ENCODE measurements at places on chromosomes 4 and X.
A peak's percentile ranks its signal among the peaks of the same experiment; 100 is the strongest.

- no peak for DNase-seq
Observed at GRCh38 chr4:182698212-182698611, 219.0 kb downstream of the DCTD start.

DNA sequence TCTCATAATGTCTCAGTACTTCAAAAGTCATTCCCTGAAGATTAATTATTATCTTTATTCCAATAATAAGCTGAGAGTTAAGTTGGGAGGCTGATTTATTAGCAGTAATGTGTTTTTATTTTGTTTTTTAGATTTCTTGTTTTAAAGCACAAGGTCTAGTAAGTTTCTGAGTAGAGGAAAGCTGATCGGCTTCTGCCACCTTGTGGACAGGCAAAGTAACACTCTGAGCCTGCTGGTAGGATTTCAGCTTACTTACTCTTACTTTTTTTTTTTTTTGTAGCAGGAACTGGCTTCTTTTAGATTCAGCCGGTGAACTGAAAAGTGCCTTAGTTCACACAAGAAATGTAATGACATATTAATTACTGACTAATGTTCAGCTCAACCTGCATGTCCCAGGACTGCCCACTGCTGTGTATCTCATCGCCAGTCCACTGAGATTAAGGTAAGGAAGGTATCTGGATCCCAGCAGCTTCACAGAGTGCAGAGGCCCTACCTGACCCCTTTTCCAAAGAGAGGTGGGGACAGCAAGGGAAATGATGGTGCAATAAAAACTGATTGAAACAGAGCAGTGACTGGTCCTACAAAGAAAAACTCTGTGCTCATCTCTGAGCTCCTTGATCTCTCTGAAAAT, 126.5 kb downstream of the ADGRA3 start:
- no peak for DNase-seq

GRCh38 chr4:151407466-151408379, 1.3 kb upstream of the FHIP1A start:
- no peak for DNase-seq

GRCh38 chrX:82134378-82134777, 932.5 kb downstream of the SH3BGRL start:
- no peak for DNase-seq

- DNase-seq, result no peak
Observed at GRCh38 chr4:124282301-124282898, 430.1 kb downstream of the ANKRD50 start.

DNA sequence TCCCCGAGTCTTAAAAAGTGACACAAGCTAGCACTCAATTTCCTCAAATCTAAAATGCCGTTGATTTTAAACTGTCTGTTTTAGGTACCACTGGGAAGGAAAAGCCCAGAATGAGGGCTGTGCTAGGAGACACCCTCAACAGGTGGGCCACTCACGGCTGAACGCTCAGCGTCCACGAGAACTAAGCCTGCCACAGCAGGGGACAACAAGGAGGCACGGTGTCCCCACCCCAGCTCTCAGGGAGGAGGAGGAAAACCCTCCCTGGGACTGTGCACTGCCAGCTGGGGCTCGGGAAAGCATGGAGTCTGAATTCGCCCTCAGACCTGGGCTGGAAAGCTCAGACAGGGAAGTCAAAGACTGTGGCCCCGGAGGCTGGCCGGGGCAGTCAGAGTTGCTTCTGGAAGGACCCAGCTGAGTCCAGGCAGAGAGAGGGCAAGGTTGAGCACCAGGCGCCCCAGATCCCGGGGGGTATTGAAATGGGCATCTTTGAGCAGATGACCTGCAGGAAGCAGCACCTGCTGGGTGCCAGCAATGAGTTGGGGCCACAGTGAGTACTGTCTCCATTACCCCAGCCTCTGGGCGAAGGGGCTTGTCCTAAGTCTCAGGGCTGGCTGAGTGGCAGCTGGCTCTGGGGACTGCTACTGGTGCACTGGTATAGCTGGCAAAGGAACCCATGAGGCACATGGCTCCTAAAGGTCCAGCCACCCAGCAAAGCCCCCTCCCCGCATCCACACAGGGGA, 769 bp upstream of the CPZ start:
- no peak for DNase-seq

GRCh38 chrX:21616386-21616785, 41.7 kb downstream of the KLHL34 start:
- no peak for DNase-seq

GRCh38 chrX:120137439-120137838, 21.0 kb upstream of the RHOXF2 start:
- no peak for DNase-seq

GRCh38 chr4:88227734-88228133, 56.6 kb downstream of the PPM1K start:
- DNase-seq, result no peak

GRCh38 chr4:159047478-159048165, 55.3 kb upstream of the RAPGEF2 start:
- DNase-seq, result no peak

GRCh38 chr4:77354550-77354949, 197.5 kb downstream of the CCNG2 start:
- DNase-seq, result no peak

GRCh38 chr4:110637408-110638088, 14.7 kb upstream of the PITX2 start:
- no peak for DNase-seq

DNA sequence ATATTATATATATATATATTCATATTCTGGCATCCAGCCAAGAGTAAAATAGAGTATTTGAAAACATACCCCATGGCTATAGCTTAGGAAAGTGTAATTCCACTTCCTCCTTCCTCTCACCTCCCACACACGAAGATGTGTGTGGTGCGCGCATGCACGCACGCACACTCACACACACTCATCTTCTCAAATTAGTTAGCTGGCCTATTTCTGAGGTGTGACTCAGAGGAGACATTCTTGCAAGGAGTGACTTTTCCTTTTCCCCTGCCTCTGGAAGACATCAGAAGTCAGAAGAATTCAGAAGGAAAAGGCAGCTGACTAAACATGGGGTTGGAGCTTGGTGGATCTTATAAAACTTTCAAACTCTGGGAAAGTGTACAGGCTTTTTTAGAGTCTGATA, 8.8 kb downstream of the ENPEP start:
- DNase-seq, result no peak

GRCh38 chr4:65917486-65917885, 247.2 kb upstream of the EPHA5 start:
- no peak for DNase-seq

DNA sequence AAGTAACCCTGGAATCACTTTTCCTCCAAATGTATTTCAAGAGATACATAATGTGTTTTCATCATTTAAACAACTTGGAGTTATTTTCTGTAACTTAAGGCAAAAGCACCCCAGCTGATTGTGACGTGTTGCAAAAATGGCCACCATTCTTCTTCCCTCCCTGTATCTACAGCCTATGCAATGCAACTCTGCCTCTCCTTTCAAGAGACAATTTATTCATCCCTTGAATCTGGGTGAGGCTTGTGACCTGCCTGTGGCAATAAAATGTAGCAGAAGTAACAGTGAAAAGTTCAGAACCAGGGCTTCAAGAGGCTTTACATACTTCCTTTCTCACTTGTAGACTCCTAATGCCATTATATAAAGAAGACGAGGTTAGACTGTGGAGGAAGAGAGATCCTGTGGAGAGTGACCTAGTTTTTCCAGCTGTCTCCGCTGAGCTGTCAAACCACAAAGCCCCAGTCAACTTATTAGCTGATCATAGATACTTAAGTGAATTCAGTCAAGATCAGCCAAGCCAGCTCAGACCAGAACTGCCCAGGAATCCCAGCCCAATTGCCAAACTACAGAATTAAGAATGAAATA, 81.0 kb upstream of the KLF3 start:
- DNase-seq, result no peak

DNA sequence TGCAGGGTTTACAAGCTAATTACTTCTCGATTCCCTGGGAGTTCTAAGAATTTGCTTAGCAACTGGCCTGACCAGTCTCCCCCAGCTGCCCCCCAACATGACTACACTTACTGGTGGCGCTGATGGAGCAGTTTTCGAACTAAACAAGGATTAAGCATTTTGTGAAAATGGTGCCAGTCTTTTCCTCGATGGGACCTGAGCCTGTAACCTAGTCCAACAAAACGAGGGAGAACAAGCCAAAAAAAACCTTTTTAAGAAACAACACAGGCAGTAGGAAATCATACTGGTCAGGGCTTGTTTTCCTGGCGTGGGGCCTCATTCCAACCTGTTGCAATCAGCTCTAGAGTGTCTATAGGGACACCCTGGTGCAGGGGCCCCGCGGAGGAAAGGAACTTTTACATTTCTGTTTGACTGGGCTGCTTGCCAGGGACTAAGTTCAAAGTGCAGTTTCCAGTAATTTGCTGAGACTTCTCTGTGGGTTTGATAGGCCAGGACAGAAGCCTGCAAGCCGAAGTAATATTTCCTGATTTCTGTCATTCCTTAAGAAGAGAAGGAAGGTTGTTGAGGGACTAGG, 158.7 kb downstream of the SPRY1 start:
- no peak for DNase-seq

DNA sequence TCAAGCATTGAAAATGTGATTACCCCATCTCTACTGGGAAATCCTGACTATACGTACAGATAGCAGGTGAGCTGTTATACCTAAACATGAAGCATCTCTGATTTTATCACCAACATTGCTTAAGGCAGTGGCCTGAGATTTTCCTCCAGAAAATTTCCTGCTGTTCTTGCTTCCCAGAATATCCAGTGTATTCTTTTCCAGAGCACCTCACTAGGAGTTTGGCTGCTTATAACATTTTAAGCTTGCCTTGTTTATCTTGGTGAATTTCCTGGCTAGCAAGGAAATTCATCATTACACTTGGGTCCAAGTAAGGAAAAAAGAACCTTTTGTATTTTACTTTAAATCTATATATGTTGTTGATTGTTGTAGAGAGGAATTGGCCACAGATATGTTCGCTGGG, 73.0 kb upstream of the CLCN4 start:
- no peak for DNase-seq

- no peak for DNase-seq
Observed at GRCh38 chr4:176499518-176499917, 179.8 kb downstream of the SPCS3 start.

DNA sequence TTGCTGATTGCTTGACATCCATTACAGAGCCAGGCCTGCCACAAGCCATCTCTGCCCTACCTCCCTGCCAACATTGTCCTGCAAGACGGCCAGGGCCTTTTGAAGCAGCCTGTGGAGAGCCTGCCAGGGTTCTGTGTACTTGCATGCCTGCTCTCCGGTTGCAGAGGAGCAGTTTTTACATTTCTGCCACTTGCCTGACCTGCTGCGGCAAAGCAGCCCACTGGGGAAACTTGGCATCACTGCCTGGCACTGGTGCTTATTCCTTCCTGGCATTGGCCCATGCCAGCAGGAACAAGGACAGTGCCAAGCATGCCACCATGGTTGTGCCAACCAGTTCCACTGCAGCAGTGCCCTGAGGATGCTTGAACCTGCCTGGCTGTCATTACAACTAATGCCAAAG, 167.1 kb downstream of the NHS start:
- DNase-seq, result no peak

GRCh38 chr4:8002525-8003309, 63.1 kb upstream of the AFAP1 start:
- no peak for DNase-seq

DNA sequence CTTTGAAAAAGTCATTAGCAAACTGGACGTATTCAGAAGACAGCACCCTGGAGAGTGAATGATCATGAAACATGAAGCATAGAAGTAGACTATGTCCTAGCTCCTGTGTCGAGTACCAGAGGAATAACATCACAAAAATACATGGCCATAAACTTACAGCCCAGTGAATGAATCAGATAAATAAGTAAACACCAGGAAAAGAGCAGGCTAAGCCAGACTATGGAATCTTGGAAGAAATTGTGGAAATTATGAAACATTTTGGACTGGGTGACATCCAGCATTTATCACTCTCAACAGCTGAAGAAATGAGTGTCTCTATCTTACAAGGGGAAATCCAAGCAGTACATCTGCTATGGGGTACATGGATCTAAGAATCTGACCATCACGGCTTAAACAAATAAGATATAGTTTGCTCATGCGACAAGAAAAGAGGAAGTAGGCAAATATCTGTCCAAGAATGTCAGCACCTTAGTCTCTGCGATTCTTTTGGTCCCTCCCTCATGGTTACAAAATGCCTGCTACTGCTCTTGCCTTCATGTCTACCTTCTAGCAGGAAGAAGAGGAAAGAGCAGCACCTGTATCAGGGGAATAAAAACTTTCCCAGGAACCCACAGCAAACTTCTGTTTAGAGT, 481.5 kb downstream of the BCOR start:
- DNase-seq, result no peak

GRCh38 chr4:158170691-158171561, 1.9 kb downstream of the GASK1B start:
- DNase-seq, result no peak

- DNase-seq, result no peak
Observed at GRCh38 chr4:145545538-145546174, 64.0 kb downstream of the SMAD1 start.

GRCh38 chr4:34220601-34221000, 2023.7 kb downstream of the ARAP2 start:
- DNase-seq, result no peak

GRCh38 chrX:2707334-2707760, 16.3 kb downstream of the CD99 start:
- peak; percentile 33 for DNase-seq

- no peak for DNase-seq
Observed at GRCh38 chrX:17601441-17602200, 135.7 kb upstream of the SCML1 start.

DNA sequence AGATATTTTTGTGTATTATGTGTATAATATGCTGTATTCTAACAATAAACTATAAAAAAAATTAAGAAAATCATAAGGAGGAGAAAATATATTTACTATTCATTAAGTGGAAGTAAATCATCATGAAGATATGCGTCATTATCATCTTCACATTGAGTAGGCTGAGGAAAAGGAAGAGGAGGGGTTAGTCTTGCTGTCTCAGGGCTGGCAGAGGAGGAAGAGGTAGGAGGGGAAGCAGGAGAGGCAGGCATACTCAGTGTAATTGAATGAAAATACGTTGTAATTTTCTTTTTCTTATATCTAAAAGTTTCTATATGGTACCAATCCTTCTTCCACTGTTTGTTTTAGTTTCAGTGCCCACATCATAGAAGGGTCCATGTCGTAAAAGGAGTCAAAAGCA, 9.8 kb upstream of the TMEM185A start:
- DNase-seq, result no peak

DNA sequence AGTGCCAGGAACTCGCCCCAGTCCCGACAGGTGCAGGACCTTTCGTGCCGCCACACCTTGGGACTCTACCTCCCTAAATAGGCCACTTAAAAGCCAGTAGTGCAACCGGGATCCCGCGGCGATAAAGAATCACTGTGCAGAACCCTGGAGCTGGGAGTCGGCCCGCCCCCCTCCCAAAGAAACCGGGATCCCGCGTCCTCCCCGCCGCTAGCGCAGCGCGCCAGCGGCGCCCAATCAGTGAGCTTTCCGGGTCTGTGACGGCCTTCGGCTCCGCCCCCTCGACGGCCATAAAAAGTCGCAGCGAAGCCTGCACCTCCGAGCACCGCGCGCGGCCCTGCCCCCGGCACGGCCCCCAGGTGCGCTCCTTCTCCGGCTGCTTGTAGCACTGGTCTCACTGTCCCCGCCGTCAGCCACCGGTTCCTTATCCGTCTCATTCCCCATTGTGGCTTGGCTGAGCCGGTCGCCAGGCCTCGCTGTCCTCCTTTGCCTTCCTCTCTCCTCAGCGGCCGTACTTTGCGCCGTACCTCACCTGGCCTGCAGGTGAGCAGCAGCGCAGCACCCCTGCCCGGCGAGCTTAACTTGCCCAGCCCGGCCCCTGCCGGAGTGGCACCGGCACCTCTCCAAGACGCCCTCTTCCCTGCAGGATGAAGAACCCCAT, at the start of gene LRAT:
TSS of gene LRAT (plus strand) at position 318 of the 658 bp plus-strand sequence. CDS start at position 645, 327 bp downstream.
- no peak for DNase-seq

GRCh38 chrX:11105080-11105479, 6.1 kb upstream of the HCCS start:
- DNase-seq, result no peak

- DNase-seq, result peak; percentile 62
Observed at GRCh38 chrX:3713225-3713936, at the start of gene PRKX. TSS of gene PRKX (minus strand) at chrX:3713649. CDS start at chrX:3713253, 396 bp downstream.

Data from activated CD4-positive, alpha-beta T cell treated with anti-CD3 and anti-CD28 coated beads for 1 hour (primary cell).